Lung microvascular endothelial cell (primary cell): ENCODE measurements at places on chromosomes 6 and 20.

GRCh38 chr6:139361211-139361610, 13.2 kb downstream of the CITED2 start:
- no peak for DNase-seq

- DNase-seq, result no peak
These were observed 13.8 kb upstream of the SAYSD1 start for GRCh38 chr6:39128832-39129231.

DNA sequence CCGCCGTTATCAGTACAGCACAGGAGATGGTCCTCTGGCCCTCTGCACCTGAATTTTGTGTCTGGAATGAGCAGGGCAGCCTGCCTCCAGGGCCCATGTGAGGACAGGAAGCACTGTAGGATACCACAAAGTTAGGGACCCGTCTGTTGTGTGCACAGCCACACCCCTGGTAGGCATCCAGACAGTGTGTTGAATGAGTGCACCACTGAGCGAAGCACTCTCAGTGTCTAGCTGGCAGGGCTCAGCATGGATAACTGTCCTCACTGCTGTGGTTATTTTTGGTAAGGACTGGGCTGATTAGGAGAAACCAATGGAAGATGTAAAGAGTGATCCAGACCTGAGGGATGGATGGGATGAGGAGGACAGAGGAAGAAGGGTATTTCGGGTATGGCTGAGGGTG, 178.7 kb downstream of the CLIC5 start:
- no peak for DNase-seq

GRCh38 chr6:168563656-168564055, 122.7 kb downstream of the SMOC2 start:
- DNase-seq, result no peak

GRCh38 chr6:149544646-149545257, 1.1 kb downstream of the PPIL4 start:
- peak; percentile 27 for DNase-seq

GRCh38 chr6:161198176-161198575, 75.7 kb downstream of the AGPAT4 start:
- DNase-seq, result no peak

DNA sequence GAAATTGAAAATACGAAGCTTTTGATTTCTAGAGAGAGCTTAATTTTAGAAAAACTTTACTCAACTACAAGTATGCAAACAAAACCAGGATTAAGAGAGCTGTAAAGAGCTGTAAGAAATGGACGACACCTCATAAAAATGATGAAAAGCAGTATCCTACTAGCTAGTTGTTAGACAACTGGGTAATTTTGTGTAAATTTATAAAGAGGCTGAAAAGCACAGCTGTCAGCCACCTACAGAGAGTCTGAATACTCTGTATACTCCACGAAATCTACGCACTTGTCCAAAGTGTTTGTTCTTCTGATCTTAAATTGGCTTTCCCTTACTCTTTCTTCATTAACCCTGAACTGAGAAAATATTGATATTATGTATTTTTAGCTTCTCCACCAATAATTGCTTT, 808.4 kb upstream of the EPHA7 start:
- DNase-seq, result no peak

DNA sequence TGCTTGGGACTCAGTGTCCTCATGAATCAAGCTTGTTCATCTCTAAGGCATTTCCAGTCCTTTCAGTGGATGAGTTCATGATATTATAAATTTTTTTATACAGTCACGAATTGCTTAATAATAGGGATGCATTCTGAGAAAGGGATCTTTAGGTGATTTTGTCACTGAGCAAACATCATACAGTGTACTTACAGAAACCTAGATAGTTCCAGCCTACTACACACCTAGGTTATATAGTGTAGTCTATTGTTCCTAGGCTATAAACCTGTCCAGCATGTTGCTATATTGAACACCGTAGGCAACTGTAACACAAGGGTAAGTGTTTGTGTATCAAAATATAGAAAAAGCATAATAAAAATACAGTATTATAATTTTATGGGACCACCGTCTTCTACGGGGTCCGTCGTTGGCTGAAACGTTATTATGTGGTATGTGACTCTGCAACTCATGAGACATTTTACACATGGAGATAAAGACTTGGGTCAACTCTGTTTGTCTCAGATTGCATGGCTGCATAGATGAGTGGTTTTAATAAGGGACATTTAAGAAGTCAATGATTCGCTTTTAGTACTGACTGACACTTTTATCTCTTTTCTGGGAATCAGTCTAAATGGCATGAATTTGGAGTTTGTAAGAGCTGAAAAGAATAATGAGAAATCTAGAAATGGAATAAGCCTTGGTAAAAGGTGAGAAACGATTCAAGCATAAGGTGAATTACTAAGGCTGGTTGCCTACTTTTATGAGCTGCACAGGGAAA, 33.2 kb downstream of the CLIC5 start:
- DNase-seq, result no peak

GRCh38 chr6:30722280-30723112, 2.3 kb downstream of the TUBB start:
- DNase-seq, result peak; percentile 80

DNA sequence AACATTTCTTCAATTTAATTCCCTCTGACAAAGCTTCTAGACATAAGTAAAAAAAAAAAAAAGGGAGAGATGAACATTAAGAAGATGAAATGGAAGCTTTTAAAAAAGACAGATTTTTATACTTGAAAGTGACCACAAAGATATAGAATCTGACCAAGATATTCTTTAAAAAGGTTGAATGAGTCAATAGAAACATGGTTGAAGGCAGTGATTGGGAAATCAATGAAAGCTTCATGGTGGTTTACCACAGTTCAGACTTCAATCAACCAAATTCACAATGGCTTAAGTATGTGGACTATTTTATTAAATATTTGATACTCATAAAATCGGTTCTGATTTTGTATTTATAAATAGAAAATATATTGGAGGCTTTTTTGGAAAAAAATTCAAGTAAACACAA, 248.4 kb upstream of the HSF2 start:
- no peak for DNase-seq

DNA sequence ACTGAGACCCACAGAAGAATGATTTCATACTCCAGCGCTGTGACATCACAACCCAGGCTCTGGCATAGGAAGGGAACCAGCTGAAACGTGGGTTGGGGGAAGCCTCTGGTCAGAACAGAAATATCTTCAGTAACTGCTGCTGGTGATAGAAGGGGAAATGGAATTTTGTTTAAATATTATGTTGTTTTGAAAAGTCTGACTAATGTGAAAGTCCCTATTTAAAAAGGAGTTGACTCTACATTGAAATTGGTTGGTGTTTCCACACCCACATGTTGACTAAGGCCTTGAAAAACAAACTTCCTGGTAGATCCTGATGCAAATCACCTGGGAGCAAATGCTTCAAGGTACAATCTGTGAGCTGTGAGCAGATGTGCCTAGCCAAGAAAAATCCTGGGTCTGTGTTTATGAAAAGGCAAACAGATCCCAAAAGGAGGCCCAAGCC, 24.5 kb upstream of the TCP11 start:
- DNase-seq, result no peak

- no peak for DNase-seq
These were observed 78.8 kb upstream of the OPRM1 start for GRCh38 chr6:153960281-153960680.

- no peak for DNase-seq
These were observed 46.6 kb upstream of the EZR start for GRCh38 chr6:158865769-158866168.

DNA sequence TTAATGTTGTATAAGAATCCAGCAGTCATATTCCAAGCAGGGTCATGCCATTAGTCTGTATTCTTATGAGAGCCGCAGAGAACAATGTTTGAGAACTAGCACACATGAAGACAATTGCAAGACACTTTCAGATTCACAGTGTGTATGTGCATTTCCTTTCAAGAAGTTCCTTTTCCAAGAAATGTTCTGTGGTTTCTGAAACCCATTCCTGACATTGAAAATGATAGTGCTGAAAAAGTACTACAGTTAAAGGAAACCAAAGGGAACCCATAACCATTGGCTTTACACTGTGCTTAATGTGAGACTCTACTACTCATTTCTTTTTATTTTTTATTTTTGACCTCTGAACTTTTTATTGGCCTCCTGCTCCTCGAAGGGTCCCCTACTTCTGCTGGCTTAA, 4.2 kb upstream of the CALHM6 start:
- DNase-seq, result no peak

GRCh38 chr6:111416529-111416928, 66.5 kb downstream of the REV3L start:
- no peak for DNase-seq

DNA sequence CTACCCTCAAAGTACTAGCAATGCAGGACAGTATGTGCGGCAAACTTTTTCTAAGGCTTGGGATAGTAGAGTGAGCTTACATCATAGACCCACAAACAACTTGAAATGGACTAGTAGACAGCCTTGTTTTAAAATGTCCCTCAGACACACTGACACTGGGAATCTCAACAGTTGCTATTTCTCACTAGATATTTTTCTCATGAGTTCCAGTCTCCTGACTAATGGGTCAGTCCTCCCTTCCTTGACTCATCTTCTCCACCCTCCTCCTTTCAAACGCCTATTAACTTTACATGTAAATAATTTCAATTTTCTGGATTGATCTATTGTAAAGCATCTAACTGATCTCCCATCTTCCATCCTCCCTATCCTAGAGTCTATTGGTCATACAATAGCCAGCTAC, 308.3 kb upstream of the PREP start:
- DNase-seq, result no peak

DNA sequence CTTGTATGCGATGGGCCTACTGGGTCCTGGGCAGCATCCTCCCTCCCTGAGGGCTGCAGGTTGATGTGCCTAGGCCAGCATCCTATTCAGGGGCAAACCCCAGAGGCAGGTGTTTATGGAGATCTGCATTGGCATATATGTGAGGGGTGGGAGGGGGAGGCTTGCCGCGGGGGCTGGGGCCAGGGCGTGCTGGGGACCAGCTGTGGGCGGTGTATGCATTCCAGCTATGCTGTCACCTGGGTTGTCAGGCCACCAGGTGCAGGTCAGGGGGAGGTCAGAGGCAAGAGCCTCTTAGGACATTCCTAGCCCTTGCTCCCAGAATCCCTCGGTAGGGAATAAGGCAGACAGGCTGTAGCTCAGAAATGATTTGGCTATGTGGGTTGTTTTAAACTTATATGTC, 11.9 kb downstream of the FOXA2 start:
- no peak for DNase-seq

GRCh38 chr20:6940048-6940447, 172.6 kb downstream of the BMP2 start:
- DNase-seq, result no peak
